K562 (cell line): ENCODE measurements at places on chromosomes 7 and 10. TPM values are rescaled to one million over a fixed set of nuclear protein-coding genes. Genes with fewer than 3 reads are reported as not detected.

GRCh38 chr7:83005410-83005809 is 157.3 kb downstream of the PCLO start:
- no peak for DNase-seq

DNA sequence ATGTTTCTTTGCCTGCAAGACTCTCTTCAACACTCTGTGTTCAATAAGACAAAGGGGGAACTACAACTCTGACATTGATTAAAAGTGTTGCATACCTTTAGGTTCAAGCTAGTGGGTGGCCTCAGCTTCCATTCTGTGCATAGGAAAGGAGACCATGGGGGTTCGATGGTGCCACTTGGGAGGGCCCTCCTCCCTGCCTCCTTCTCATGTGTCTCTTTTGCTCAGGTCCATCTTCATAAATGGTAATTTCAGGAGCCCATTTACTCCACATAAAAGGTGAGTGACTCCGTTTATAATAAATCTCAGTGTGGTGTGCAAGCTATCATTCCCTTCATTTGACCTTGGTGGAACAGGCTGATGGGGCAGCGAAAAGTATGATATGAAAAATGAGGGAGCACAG is 285.1 kb downstream of the LRMDA start:
- DNase-seq, result no peak

- DNase-seq, result no peak
Observed at GRCh38 chr10:59276133-59276532, 86.2 kb downstream of the FAM13C start.

DNA sequence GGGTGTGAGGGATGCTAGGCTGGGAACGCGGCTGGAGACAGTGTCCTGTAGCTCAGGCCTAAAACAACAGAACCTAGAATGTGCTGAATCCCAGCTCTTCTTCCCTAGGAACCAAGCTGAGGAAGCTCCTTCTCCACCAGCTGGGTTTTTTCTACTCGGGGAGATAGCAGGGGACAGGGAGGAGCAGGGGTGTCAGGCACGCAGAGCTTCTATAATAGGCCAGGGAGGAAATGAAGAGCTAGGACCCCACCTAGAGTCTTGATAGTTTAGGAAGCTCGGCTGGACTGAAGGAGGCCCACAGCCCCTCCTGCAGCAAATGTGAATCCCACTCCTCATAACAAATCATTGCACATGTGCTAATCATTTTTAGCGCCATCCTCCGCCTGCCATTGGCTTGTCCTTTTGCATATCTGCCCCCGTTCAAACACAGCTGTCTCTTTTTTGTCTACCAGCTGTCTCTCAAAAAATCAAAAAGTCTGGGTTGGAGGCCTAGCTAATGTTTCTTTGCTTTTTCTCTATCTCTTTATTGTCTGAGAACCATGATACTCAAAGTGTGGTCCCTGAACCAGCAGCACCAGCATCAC is 24.1 kb upstream of the FAM180A start:
- no peak for DNase-seq

GRCh38 chr7:90552521-90552920 is 43.6 kb upstream of the CDK14 start:
- no peak for DNase-seq

Gene CFAP70
- 1.1 and 1.3 TPM in 2 replicates for polyA plus RNA-seq

- DNase-seq, result no peak
Observed at GRCh38 chr10:44439239-44439957, 54.5 kb upstream of the CXCL12 start.
